ENCODE measurements at places on chromosomes 5 and 9. TPM values are rescaled to one million over a fixed set of nuclear protein-coding genes. Genes with fewer than 3 reads are reported as not detected.

The SLC28A3 gene
- polyA plus RNA-seq = not detected

The NMUR2 gene
- polyA plus RNA-seq = not detected

The AQP3 gene
- polyA plus RNA-seq = 3.6 TPM

DNA sequence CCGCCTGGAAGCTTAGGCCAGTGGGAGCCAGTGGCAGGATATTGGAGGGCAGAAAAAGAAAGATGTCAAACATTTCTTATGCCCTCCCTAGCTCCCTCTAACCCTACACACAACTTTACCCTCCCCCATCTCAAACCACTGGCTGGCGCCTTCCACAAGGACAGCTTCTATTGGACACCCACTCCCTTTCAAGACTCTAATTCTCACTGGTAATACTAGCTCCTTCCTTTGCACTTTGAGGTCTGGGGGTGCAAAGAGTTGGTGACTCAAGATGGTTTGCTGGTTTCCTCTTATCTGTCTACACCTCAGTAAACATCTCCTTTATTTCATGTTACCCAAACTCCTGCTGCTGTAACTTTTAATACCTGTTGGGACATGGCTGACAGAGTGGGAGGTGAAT is 11.6 kb upstream of the ITGA1 start:
- DNase-seq = no peak

- DNase-seq = no peak
These were observed 71.5 kb upstream of the MEF2C start for GRCh38 chr5:88954511-88954910.

- no peak for DNase-seq
These were observed 47.6 kb upstream of the HOMER1 start for GRCh38 chr5:79561525-79561893.

GRCh38 chr9:83060556-83060955 is 2.4 kb downstream of the RASEF start:
- DNase-seq = no peak

The BTNL9 gene
- 14.4 TPM for polyA plus RNA-seq

The DBH gene
- polyA plus RNA-seq = 0.04 TPM

The CTXN3 gene
- polyA plus RNA-seq = 0.06 TPM

DNA sequence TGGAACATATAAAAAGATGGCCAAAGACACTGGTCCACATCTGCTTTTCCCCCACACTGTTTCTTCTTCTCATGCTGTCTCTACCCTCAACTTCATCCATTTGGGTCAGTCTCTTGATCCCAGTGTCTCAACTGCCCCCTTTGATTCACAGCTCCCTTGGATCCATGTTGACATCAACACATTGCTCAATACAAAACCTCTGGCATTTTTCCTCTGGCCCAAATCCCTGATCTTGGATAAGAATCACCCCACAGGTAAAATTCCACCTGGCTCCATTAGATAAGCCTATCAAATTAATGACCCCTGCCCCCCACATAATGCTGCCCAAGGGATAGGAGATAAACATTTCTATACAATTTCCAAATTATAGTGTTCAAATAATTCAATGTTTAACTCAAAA is 229.8 kb downstream of the TLE1 start:
- no peak for DNase-seq

The DENND1A gene
- 8.7 TPM for polyA plus RNA-seq

- no peak for DNase-seq
These were observed 533.4 kb downstream of the PDE4D start for GRCh38 chr5:59360130-59360555.

The EGFLAM gene
- polyA plus RNA-seq = 16.0 TPM

The STKLD1 gene
- 0.07 TPM for polyA plus RNA-seq

DNA sequence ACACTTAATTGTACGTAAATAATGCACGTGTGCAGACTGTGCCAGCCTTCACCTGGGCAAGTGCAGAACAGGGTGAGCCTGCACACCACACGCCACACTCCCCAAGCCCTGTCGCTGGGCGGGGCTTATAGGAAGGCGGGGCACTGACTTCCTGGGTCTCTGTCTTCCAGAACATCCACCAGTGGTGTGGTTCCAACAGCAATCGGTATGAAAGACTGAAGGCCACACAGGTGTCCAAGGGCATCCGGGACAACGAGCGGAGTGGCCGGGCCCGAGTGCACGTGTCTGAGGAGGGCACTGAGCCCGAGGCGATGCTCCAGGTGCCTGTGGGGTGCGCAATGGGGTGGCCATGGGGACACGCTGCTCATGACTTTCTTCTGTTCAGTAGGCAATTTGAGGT is 44.2 kb downstream of the GSN start:
- no peak for DNase-seq

The SHOC1 gene
- not detected for polyA plus RNA-seq

DNA sequence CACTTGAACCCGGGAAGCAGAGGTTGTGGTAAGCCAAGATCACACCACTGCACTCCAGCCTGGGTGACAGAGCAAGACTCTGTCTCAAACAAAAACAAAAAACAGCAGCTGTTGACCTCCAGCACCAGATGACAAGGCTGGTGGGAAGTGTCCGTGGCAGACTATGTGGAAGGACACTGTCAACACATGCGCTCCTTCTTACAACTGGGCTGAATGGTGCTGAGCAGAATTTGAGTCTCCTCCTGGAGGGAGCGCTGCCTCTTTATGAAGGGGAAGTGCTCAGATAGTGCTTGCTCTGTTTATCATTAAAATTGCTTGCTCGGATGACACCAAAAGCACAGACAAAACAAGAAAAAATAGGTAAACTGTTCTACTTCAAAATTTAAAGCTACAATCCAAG is 9.2 kb upstream of the CFAP157 start:
- DNase-seq = no peak

DNA sequence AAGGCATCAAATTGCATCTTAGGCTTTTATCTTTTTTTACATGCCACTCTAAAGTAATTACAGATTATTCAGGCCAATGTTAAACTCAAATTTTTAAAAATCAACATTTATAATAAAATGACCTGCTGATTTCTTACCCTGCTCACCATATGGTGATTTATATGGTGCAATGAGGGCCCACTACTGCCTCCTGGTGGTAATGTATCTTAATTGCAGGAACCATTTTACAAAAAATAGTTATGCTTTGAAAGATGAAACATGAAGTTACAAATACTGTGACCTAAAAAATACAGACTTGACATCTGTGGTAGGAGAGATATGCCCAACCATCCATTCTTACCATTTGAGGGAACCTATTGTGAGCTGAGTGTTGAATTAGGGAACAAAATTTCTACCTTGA is 292.6 kb upstream of the TAS2R1 start:
- DNase-seq = no peak

The JAKMIP2 gene
- polyA plus RNA-seq = 0.01 TPM

The CD72 gene
- 0.46 TPM for polyA plus RNA-seq

The NR5A1 gene
- 0.01 TPM for polyA plus RNA-seq

DNA sequence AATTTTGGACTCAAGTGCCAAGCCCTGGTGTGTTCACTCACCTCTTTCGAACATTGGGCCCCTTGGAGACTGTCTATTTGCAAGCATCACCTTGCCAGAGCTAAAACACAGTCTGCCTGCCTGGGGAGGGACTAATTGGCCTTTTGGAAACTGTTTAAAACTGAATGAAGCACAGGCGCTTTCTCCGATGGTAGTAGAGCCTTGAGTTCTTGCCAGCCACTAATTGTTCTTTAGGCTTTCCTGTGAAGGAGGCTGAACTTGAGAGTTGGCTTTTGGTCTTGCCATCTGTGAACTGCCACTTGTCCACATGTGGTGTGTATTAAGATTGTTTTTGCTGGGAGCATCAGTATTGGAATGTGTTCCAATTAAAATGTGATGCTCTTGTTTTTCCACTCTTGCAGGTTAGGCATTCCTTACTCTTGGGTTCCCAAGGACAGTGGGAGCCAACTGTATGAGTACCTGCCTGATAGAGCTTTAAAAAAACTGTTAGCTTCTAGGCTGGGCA is 26.0 kb downstream of the GARNL3 start:
- DNase-seq = no peak

GRCh38 chr5:86411596-86411995 is 206.1 kb upstream of the COX7C start:
- no peak for DNase-seq

DNA sequence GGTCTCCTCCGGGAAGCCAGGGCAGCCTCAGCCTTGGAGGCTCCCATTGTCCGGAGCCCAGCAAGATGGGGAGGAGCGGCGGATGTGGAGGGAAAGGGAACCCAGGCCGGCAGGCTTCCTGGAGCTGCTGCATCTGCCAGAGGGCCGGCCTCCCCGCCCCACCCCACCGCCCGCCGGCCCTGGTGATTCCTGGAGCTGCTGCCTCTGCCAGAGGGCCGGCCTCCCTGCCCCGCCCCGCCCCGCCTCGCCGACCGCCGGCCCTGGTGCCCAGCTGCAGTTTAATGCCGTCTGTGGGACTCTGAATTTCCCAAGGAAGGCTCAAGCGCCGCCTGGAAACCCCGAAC is 31.6 kb downstream of the EXD3 start:
- no peak for DNase-seq

GRCh38 chr5:172695232-172696054 is 54.4 kb downstream of the NEURL1B start:
- DNase-seq = peak; percentile 50

- DNase-seq = no peak
These were observed 110.6 kb downstream of the PLCXD3 start for GRCh38 chr5:41399839-41400238.

- DNase-seq = no peak
These were observed 18.5 kb downstream of the NIM1K start for GRCh38 chr5:43210570-43210969.

GRCh38 chr9:137407590-137408300 is 15.2 kb downstream of the EXD3 start:
- DNase-seq = peak; percentile 60

GRCh38 chr9:97903177-97903576 is 19.1 kb downstream of the TRMO start:
- no peak for DNase-seq

DNA sequence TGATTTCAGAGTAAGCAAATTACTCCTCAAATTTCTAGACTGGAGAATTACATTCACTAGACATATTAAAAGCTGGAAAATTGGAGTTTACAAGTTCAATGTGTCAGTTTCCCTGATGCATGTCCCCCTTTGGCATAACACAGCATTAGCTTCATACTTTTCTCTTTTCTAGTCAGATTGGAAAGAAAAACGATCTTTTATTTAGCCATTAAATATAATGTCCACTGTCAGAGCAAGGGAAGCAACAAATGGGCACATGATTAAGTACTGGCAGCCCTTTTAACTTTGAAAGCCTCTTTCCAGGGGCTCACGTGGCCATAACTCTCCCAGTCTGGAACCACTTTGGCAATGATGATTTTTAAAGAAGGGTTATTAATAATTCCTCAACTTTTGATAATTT is 203.3 kb downstream of the KCNN2 start:
- DNase-seq = no peak

DNA sequence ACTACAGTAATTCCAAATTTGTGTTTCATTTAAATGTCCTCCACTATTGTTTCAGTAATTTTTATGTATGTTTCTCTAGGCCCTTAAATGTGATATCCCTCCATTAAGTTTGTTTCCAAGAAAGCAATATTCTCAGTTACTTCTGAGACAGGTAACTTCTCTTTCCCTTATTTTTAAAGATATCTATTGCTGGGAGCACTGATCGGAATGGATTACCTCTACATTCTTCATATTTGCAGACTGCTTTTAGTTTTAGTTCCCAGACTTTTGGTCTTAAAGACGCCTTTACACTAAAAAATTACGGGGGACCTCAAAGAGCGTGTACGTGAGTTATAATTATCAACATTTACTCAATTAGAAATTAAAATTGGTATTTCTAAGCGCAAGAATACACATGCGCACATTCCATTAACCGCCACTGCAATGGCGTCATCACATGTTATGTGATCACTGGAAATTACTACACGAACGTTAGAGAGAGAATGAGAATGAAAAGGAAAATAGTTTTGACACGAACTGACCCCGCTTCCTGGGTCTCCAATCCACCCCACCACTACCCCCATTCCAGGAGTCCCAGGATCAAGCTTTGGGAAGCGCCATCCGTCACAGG is 519 bp upstream of the RAD50 start:
- DNase-seq = no peak

GRCh38 chr5:101080462-101081240 is 177.6 kb upstream of the ST8SIA4 start:
- no peak for DNase-seq

GRCh38 chr5:132322266-132322665 is 28.1 kb downstream of the SLC22A4 start:
- no peak for DNase-seq

The NDUFB6 gene
- polyA plus RNA-seq = 90.8 TPM

The PAIP2 gene
- 113 TPM for polyA plus RNA-seq

DNA sequence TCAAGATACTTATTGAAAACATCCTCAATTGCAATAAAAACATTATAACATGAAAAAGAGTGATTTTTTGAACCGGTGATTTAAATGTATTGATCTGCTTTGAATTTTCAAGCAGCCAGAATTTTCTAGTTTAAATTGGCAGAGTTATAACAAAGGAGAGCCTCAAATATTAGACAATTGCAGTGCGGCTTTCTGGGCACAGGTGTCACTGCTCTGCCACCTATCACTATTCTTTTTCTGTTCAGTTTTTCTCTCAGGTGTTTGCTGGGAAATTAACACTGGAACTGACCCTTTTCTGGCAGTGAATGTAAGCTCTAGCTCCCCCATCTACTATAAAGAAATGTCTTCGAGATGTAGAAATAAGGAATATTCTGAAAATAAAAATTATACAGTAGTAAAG is 23.0 kb downstream of the ZBED3 start:
- no peak for DNase-seq

GRCh38 chr5:80745490-80745889 is 90.7 kb upstream of the DHFR start:
- no peak for DNase-seq

- no peak for DNase-seq
These were observed 261.6 kb downstream of the GLIS3 start for GRCh38 chr9:4038182-4038723.

DNA sequence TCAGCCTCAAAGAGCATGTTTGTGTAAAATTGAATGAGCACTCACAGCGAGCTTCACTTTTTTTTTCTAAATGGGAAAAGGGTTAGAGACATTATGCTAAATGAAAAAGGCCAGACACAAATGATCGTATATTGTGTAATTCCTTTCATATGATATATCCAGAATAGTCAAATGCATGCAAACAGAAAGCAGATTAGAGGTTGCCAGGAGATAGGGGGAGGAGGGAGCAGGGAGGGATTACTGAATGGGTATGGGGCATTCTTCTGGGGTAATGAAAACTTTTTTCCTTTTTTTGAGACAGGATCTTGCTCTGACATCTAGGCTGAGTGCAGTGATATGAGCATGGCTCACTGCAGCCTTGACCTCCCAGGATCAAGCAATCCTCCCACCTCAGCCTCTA is 47.1 kb downstream of the DMAC1 start:
- no peak for DNase-seq

The LRRTM2 gene
- polyA plus RNA-seq = 0.03 TPM

- no peak for DNase-seq
These were observed 53.9 kb downstream of the AHRR start for GRCh38 chr5:375336-375920.

Data from psoas muscle (tissue), 8 donors.